ENCODE measurements at places on chromosomes 5 and 9.
A peak's percentile ranks its signal among the peaks of the same experiment; 100 is the strongest.

DNA sequence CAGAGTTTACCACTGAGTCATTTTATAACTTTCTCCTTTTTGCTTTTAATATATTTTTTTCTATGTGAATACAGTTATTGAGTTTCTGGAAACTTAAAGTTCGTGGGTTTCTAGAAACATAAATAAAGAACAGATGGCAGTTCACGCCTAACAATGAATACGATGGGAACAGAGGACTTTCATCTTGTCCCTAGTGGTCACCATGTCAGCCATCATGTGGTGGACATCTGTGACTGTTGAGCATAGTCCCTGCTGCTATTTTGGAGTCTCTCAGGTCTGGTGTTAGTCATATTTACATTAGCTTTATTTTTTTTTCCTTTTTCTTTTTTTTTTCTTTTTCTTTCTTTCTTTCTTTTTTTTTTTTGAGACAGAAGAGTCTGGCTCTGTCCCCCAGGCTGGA, 85.3 kb downstream of the XRCC4 start:
- DNase-seq: no peak

DNA sequence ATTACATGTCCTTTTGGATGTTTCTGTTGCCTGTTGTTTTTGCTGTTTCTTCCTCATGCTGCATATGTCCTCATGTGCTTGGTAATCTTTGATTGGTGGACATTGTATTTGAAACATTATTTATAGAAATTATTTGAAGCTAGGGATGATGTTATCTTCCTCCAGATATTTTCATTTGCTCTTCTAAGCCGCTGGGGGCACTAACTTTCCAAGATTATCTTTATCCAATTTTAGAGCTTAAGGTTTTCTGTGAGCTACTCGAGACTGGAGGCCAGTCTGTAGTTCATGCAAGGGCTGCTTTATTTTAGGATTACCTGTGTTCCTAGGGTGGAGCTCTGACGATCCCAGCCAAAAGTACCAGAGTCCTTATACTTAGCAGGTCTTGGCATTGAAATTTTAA, 40.9 kb downstream of the STX17 start:
- no peak for DNase-seq

GRCh38 chr5:102975457-102976182, 144.3 kb downstream of the GIN1 start:
- DNase-seq: no peak

- no peak for DNase-seq
Observed at GRCh38 chr9:135227641-135228251, 140.3 kb downstream of the OLFM1 start.

GRCh38 chr5:144032375-144032774, 138.1 kb downstream of the YIPF5 start:
- DNase-seq: no peak

DNA sequence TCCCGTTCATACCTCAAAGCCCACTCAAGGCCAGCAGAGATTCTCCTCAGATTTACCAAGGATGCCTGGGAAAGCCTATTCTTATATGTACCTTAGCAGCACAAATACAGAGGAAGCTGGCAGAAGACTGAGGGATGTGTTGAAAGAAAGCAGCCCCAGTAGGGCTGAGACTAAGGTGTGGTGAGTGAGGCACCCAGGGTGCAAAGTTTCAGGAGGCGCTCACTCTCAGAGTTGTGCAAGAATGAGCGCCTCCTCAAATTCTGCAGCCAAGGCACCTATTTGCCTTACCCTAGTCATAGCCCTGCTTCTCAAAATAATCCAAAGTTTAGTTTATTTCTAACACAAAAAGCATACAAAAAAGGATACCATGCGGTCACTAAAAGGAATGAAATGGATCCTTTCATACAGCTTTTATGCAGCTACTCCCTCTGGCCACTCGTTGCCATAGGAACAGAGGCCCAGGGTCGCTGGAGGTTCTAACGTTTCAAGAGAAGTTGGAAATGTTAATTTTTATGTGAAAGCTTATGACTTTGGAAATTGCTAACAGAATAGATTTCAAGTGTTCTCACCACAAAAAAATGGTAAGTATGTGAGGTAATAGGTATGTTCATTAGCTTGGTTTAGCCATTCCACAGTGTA, 79.7 kb upstream of the SMIM23 start:
- DNase-seq: no peak

- no peak for DNase-seq
Observed at GRCh38 chr9:72363236-72363635, 1.8 kb downstream of the ZFAND5 start.

DNA sequence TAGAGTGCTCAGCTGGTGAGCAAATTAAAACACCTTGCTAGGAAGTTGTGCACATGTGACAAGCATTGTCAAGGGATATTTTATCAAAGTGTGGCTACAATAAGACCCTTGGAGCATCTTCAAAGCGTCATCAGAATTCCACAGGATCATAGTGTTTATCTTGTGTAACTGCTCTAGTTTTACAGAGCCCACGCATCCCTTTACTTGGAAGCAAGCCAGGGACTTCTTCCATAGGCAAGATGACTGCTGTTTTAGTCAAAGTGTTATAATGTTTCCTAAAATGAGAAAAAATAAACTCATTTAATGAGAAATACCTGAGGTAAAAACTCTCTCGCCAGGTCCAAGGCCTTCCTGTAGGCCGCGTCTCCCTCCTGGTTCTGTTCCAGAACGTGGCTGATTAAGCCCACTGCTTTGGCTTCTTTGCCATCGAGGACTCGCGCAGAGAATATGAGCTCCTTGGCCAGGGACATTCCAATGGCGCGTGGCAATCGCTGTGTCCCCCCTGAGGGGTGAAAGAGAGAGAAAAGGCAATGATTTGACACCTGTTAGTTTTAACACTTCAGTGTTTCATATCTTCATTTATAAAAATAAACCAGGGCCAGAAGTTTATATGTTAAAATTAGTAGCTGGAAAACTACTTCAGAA, 141.1 kb downstream of the AUH start:
- no peak for DNase-seq

DNA sequence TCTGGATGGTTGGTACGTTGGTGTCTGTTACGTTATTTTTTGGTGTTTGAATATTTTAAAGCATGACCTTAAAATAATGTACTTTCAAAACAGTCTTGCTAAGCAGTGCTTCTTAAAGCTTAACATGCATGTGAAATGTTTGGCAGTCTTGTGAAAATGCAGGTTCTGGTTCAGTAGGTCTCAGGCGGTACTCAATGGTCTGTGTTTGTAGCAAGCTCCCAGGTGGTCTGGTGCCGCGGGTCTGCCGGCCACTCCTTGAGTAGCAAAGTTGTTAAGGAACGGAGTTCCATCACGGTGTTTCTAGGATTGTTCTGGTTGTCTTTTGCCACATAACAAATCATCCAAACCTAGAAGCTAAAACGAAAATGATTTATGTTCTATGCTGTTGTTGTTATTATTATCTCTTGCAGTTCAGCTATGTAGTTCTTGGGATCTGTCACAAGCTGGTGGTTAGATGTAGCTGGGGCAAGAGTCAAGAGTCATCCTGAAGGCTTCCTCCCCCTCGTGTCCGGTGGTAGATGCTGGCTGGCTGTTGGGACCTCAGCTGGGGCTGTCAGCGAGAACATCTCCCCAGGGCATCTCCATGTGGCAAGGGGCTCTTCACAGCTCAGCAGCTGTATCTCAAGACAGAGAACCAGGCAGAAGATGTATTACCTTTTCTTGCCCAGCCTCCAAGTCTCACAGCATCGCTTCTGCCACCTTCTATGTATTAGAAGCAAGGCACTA, 186.8 kb downstream of the PALM2AKAP2 start:
- DNase-seq: no peak

GRCh38 chr5:105963696-105964255, 1707.0 kb downstream of the EFNA5 start:
- no peak for DNase-seq

- DNase-seq: no peak
Observed at GRCh38 chr5:174737330-174737729, 12.9 kb downstream of the MSX2 start.

DNA sequence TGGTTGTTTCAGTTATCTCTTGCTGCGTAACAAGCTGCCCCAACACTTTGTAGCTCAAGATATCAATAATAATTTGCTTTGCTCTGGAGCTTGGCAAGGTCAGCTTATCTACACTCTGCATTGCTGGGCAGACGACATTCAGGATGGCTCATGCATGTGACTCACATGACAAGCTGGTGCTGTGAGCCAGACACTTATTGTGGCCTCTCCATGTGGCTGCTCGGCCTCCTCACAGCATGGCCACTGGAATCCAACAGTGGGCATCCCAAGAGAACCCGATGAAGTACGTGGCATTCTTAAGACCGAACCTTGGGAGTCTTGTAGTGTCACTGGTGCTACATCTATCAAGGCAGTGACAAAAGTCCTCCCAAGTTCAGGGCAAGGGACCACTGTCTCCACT, 94.2 kb upstream of the MVB12B start:
- no peak for DNase-seq

DNA sequence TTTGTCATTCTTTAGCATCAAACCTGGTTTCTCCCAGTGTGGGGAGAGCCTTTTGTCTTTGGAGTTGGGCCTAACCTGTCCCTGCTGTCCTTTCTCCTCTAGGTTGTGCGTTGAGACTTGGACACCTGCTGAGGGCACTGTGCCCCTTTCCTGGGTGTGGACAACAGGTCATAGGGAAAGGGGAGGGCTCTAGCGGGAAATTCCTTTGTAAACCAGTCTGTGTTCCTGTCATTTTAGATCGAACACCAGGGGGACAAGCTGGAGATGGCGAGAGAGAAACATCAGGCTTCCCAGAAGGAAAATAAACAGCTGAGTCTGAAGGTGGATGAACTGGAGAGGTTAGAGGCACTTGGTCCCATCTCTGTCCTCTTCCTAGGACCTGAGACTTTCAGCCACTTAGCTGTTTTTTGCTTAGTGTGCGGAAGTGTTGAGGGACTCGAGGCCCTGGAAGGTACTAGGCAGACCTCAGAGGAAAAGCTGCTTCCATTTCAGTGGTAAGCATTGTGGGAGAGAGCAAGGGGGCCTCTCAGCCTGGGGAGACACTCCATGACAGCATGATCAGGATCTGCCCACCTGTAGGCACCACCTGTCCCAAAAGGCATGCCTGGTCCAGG, 8.6 kb upstream of the GLE1 start:
- no peak for DNase-seq

- no peak for DNase-seq
Observed at GRCh38 chr5:127088251-127088650, 14.9 kb upstream of the C5orf63 start.

DNA sequence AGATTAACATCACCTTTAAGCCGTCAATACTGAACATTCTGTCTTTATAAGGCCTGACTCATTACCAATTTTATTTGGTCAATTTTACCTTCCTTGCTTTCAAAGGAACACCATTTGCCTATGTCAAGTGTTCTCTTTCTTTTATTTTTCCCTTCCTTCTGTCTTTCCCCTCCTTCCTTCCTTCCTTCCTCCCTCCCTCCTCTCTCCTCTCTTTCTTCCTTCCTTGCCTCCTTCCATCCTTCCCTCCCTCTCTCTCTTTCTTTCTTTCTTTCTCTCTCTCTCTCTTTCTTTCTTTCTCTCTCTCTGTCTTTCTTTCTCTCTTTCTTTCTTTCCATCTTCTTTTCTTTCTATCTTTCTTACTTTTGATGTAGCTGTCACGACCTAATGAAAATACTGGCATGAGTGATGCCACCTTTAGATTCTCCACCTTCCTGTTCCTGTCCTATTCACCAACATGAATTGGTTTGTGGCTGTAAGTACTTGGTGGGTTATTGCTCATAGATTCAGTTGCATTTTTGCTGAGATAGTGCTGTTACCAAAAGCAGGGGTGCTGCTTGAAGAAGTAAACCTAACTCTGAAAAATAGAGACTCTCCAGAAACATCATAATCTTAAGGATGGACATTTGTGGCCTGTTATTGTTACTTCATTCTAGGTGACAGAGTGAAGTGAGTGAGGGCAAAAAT, 33.8 kb downstream of the DOCK8 start:
- no peak for DNase-seq

DNA sequence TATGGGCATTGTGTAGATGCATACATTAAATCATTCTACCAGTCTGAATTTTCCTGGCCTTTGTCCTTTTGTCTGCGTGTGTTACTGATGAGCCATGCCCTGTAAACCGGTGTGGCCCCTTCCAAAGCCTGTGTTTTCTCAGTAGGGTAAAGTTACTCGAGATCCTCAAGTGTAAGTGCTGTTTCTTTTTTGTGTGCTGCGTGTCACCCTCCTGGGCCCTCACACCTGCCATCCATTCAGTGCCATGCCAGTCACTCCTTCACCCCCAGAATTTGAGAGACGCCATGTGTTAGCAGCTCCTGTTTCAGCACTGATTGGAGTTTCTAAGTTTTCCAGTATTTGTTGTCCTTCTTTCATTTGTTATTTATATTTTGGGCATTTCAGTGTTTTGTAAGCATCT, 288.2 kb downstream of the FANCC start:
- peak; percentile 35 for DNase-seq

DNA sequence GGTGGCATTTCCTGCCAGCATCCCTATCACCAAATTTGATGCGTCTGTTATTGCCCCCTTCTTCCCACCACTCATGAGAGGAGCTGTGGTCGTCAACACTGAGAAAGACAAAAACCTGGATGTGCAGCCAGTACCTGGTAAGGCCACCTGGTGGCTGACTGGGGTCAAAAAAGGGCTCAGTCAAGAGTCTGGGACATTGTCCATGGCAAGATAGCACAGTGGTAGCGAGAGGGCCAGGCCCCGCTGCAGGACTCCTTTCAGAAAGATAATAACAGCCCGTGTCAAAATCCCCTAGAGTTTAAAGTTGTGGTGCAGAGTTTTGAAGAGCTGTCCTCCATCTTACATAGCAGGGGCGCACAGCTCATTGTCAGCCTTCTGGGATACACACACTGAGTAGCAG, 40.8 kb downstream of the CSF1R start:
- DNase-seq: no peak

GRCh38 chr9:100228352-100228869, 124.3 kb downstream of the TEX10 start:
- DNase-seq: no peak

- DNase-seq: no peak
Observed at GRCh38 chr9:130262771-130263170, 2.8 kb upstream of the HMCN2 start.

- no peak for DNase-seq
Observed at GRCh38 chr5:141713616-141714309, 31.7 kb upstream of the ARAP3 start.

- no peak for DNase-seq
Observed at GRCh38 chr5:173302546-173303155, 25.6 kb downstream of the STC2 start.

- DNase-seq: no peak
Observed at GRCh38 chr5:15983392-15983791, 196.2 kb downstream of the MARCHF11 start.

DNA sequence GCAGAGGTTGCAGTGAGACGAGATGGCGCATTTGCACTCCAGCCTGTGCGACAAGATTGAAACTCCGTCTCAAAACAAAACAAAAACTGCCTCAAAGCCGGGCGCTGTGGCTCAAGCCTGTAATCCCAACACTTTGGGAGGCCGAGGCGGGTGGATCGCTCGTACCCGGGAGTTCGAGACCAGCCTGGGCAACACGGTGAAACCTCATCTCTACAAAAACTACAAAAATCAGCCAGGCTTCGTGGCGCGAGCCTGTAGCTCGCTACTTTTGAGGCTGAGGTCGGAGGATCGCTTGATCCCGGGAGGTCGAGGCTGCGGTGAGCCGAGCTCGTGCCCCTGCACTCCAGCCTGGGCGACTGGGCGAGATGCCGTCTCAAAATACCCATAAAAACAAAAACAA, 988 bp downstream of the GFM2 start:
- no peak for DNase-seq

- DNase-seq: no peak
Observed at GRCh38 chr5:57302164-57302563, 128.3 kb downstream of the GPBP1 start.

- no peak for DNase-seq
Observed at GRCh38 chr9:126605792-126606482, 7.8 kb upstream of the LMX1B start.

All from NCI-H526 treated with DMSO at 0.1 percent for 48 hours (cell line).